Smooth muscle cell of the coronary artery (primary cell): ENCODE measurements at places on chromosomes 3 and 15. TPM values are rescaled to one million over a fixed set of nuclear protein-coding genes. Genes with fewer than 3 reads are reported as not detected.

Gene UPK1B
- total RNA-seq: not detected in 2 replicates

Gene SCN11A
- under 0.01 TPM in 1 of 2 replicates, not detected in the other for total RNA-seq

Gene IREB2
- total RNA-seq: 13.3 and 15.9 TPM in 2 replicates

Gene PAK6
- total RNA-seq: not detected in 2 replicates

Gene SPPL2A
- total RNA-seq: 61.1 and 95.1 TPM in 2 replicates

Gene RBM5
- 135 and 864 TPM in 2 replicates for total RNA-seq

Gene FOXL2
- 0.08 and 1.5 TPM in 2 replicates for total RNA-seq

Gene MORF4L1
- total RNA-seq: 194 and 348 TPM in 2 replicates

Gene CSTA
- total RNA-seq: 0.75 and 5.1 TPM in 2 replicates

Gene TRIM71
- not detected in 2 replicates for total RNA-seq

Gene LRRC2
- 2.0 and 4.7 TPM in 2 replicates for total RNA-seq

Gene DNAH1
- 1.7 and 8.3 TPM in 2 replicates for total RNA-seq

Gene NPAP1
- not detected in 2 replicates for total RNA-seq

Gene BTLA
- not detected in 2 replicates for total RNA-seq

Gene WDR93
- 0.23 TPM in 1 of 2 replicates, not detected in the other for total RNA-seq

Gene XCR1
- total RNA-seq: 0.23 TPM in 1 of 2 replicates, not detected in the other

Gene LMAN1L
- not detected in 2 replicates for total RNA-seq

Gene SLC24A5
- total RNA-seq: not detected in 2 replicates

Gene LYZL4
- 0.23 TPM in 1 of 2 replicates, not detected in the other for total RNA-seq

Gene ZNF717
- total RNA-seq: 13.9 and 15.2 TPM in 2 replicates

Gene FRMD5
- total RNA-seq: 9.7 and 15.4 TPM in 2 replicates

Gene GOLGA6A
- total RNA-seq: not detected in 2 replicates

Gene IGF2BP2
- 12.0 and 29.1 TPM in 2 replicates for total RNA-seq

Gene RPS17
- total RNA-seq: 1,529 and 2,990 TPM in 2 replicates

Gene RAB6B
- total RNA-seq: 0.30 and 1.1 TPM in 2 replicates

Gene CTXN2
- not detected in 2 replicates for total RNA-seq

Gene CDCP1
- total RNA-seq: 3.0 and 5.1 TPM in 2 replicates

Gene ARGFX
- not detected in 2 replicates for total RNA-seq

Gene RLBP1
- total RNA-seq: not detected in 2 replicates

Gene CILP
- total RNA-seq: under 0.01 and 6.0 TPM in 2 replicates

Gene CNTN4
- total RNA-seq: 0.12 TPM in 1 of 2 replicates, not detected in the other

Gene CCDC33
- total RNA-seq: 0.60 TPM in 1 of 2 replicates, not detected in the other

Gene KLF15
- total RNA-seq: 1.1 and 2.6 TPM in 2 replicates

Gene LHFPL4
- total RNA-seq: 0.12 TPM in 1 of 2 replicates, not detected in the other

Gene HERC2
- total RNA-seq: 35.2 and 45.7 TPM in 2 replicates

Gene SSUH2
- total RNA-seq: 0.12 TPM in 1 of 2 replicates, not detected in the other

Gene TPRG1
- total RNA-seq: 0.15 and 8.9 TPM in 2 replicates

Gene DUOXA1
- total RNA-seq: 0.59 TPM in 1 of 2 replicates, not detected in the other

Gene ARL14
- not detected in 2 replicates for total RNA-seq

Gene ZNF609
- 18.6 and 50.5 TPM in 2 replicates for total RNA-seq

Gene STT3B
- total RNA-seq: 74.2 and 143 TPM in 2 replicates

Gene H1-8
- total RNA-seq: not detected in 2 replicates

Gene NRROS
- total RNA-seq: 0.08 and 1.1 TPM in 2 replicates

Gene SIDT1
- not detected in 2 replicates for total RNA-seq

Gene NT5DC2
- 17.4 and 95.5 TPM in 2 replicates for total RNA-seq

Gene LRRC31
- total RNA-seq: not detected in 2 replicates

Gene DUSP7
- total RNA-seq: 3.0 and 8.2 TPM in 2 replicates

Gene EOGT
- total RNA-seq: 6.3 and 60.5 TPM in 2 replicates

Gene HIGD1A
- 64.6 and 146 TPM in 2 replicates for total RNA-seq

Gene TAGLN3
- total RNA-seq: 0.38 TPM in 1 of 2 replicates, not detected in the other

Gene AGTR1
- total RNA-seq: 1.9 TPM in 1 of 2 replicates, not detected in the other
